T1000 (cell line): ENCODE measurements at places on chromosomes 6 and 20.

DNA sequence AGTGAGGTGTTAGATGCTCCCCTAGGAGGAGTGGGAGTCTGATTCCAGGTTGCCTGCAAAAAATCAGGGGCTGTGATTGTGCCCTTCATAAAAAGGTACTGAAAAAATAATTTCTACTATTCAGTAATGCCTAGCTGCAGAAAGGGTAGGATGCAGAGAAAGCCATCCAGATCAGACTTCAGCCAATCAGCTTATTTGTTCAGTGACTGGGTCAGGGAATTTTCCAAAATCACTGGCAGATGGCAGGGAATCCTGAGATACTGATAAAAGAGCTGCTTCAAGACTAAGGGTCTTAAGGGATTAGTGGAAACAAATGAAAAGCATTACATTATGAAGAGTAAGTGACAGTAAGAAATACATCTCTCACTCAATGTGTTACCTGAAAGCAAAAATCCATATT lies 42.8 kb upstream of the MTRF1L start:
- no peak for DNase-seq

DNA sequence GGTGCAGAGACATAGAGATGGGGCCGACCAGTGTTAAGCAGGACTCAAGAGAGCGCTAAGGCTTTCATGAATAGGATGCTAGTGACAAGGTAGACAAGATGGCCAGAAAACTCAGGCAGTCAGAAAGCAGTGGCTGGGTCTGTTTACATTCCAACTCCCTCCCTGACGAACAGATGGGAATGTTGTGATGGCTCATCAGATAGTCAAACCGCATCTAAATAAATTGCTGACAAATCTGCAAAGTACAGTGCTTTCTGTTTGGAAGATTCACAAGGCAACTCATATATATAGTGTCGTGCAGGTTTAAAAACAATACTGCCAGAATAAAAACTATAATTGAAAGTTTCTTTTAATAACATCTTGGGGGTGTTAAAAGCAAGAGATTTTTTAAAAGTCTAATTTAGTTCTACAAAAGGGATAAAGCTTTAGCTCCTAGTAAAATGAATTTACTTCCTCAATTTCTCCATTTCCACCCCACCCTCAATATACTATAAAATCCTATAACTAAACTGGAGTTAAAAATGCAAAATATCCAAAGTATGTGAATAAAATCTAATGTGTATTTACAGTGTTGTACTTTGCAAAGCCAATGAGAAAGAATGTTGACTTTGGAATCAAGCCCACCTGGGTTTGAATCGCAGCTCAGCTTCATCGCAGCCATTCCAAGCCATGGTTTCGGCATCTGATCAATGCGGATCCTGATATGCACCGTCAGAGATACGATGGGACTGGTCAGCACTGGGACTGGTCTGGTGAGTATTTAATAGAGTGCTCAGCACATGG lies 247.3 kb upstream of the PDE10A start:
- no peak for DNase-seq

- no peak for DNase-seq
Observed at GRCh38 chr6:104095661-104096416, 763.9 kb downstream of the HACE1 start.

DNA sequence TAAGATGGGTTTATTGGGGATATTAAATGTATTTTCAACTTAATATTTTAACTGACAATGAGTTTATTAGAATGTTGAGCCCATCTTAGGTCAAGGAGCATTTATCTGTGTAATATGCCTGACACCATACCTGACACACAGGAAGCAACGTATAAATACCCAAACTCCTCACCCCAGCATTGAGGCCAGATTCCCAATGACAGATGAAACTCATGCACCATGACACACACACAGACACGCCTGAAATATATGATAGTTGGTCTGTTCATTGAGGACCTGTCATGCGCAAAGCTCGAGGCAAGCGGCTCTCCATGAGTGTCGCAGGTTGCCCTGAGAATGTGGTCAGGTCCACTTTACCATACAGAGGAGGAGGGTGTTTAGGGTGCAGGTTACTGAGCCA lies 64.1 kb downstream of the GFOD1 start:
- no peak for DNase-seq

GRCh38 chr6:41527721-41528408 lies 18.3 kb upstream of the FOXP4 start:
- DNase-seq, result peak; percentile 25

GRCh38 chr6:3820563-3820962 lies 28.6 kb upstream of the FAM50B start:
- no peak for DNase-seq

- no peak for DNase-seq
Observed at GRCh38 chr20:10640897-10641296, 32.9 kb downstream of the JAG1 start.

DNA sequence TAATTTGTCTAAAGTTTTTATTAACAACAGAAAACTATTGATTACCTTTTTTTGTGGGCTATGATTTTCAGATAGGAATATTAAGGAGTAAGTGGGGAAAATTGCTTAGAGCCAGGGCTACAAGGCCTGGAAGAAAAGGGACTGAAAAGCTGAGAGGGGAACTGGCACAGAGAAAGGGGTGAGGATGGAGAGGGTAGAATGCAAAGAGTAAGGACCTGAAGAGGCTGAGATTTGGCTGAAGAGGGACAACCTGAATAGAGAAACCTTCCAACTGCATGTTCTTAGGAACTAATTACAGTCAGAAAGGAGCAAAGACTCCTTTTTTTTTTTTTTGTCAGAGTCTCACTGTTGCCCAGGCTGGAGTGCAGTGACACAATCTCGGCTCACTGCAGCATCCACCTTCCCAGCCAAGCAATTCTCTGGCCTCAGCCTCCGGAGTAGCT lies 16.7 kb downstream of the BTN2A1 start:
- no peak for DNase-seq

- no peak for DNase-seq
Observed at GRCh38 chr20:5445611-5446010, 128.9 kb upstream of the PROKR2 start.
